ENCODE measurements at places on chromosomes 3 and 15.
A peak's percentile ranks its signal among the peaks of the same experiment; 100 is the strongest.

DNA sequence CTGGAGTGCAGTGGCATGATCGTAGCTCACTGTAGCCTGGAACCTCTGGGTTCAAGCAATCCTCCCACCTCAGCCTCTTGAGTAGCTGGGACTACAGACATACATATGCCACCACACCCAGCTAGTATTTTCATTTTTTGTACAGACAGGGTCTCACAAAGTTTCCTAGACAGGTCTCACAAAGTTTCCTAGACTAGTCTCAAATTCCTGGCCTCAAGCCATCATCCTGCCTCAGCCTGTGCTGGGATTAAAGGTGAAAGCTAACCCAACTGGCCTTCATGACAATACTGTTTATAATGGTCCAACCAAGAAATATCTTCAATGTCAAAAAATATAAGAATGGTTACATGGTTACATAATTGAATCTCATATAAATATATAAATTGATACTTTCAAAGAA is 24.0 kb downstream of the GPR176 start:
- DNase-seq = no peak

DNA sequence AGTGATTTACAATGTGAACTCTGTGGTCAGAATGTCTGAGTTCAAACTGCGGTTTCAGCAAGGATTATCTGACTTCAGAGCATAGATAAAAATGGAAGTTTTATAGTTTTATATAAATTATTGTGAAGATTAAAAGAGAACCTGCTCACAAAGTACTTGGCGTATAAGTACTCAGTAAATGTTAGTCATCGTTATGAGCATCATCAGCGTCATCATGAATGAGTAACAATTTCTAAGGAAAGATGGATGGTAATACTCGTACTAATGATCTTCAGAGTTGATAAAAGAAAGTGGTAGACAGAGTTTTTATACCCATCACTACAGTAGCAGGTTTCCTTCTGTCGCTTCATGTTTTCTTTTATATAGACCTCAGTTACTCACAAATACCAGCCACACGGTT is 341.8 kb downstream of the RAP2B start:
- DNase-seq = peak; percentile 67

GRCh38 chr3:103873021-103873420 is 1438.2 kb downstream of the ZPLD1 start:
- DNase-seq = no peak

- peak; percentile 94 for DNase-seq
Measured at GRCh38 chr3:21672303-21672702, 78.7 kb downstream of the ZNF385D start.

GRCh38 chr3:27380433-27381357 is 11.5 kb upstream of the NEK10 start:
- no peak for DNase-seq

DNA sequence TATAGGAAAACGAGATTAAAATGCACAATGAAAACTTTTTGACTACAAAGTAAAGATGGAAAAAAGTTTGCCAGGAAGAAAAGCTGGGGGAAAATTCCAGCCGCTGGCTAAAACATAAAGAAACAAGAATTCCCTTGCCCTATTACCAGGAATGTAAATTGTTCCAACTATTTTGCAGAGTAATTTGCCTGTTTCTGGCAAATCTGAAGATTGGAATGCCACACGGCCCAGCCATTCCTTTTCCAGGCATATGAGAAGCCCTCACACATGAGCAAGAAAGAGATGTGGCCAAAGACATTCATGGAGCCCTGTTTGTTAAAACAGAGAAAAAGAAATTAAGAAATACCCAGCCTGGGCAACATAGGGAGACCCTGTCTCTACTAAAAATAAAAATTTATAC is 8.4 kb upstream of the GATA2 start:
- no peak for DNase-seq

DNA sequence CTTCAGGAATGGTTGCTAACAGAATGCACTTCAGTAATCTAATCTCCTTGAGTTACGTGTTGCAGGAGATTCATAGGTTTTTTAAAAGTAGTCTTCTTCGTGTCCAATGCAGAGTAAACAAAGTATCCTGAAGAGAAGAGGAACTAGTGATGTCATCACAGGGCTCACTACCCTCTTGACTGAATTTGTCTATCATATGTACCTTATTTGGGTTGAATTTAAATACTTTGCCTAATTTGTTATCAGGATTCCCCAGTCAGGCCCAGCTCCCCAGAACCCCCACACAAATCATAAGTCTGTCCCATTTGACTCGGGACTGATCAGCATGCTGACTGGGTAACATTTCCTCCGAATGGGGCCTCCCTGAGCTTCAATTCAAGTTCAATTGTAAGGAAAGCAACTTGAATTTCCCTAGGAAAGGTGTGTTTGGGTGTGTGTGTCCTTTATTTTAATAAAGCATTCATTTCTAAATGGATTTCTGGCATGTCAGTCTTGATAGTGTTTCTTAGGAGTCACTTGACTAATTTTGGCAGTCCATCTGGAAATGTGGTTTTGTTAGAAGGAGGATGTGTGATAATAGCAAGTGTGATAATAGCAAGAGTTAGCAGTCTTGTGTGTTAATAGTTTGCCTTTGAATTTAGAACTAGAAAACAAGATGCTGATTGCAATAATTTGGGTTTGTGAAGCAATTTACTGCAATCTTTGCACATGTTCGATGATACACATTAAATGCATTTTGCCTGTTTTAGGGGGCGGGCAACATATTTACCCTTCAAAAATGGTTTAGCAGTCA is 21.9 kb downstream of the OXNAD1 start:
- no peak for DNase-seq

GRCh38 chr3:81291586-81291985 is 469.9 kb downstream of the GBE1 start:
- no peak for DNase-seq

DNA sequence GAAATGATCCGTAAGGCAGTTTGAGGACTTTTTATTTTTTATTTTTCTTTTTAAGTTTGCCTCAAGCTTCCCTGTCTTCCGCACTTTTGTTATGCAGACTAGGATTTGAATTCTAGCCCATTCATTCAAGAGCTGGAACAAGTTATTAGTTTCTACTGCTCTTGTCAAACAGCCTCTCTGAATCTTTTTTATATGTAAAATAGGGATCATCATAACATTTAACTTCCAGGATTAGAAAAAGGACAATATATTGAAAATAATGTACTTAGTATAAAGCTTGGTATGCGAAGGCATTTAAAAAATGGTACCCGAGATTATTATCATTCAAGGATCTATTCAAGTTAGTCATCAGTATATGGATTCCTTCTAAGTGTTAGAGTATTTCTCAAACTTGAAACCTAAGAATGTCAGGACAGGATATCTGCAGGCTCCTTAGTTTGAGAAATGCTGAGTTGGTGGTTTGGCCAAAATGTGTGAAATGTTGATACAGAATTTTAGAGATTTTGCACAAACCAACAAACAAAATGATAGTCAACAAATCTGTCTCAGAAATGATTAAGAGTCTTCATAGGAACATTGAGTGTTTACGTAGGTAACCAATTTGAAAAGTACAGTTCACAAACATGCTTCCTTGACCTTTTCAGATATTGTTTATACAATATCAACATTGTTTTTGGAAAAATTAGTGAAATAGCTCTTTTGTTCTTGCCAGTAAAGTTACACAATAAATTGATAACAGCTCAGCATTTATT is 40.5 kb upstream of the IGSF10 start:
- DNase-seq = no peak

- DNase-seq = no peak
Measured at GRCh38 chr15:75002398-75002797, 7.0 kb downstream of the SCAMP5 start.

DNA sequence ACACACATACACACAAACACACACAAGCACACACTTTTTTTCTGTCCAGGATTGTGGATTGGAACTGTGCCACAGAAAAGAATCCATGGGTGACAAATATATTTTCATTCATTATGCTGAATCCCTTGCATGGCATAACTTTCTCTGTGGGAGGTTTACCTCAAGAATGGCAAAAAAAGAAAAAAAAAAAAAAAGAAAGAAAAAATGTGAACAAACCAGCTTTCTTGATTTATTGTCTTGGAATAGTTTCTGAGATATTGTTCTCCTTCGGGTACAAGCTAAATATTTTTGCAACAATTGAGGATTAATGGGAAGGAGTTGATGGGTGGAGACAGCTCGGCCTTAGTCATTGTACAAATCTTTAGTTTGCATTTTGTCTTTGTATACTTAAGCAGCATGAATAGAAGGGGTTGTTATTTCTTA is 153.1 kb downstream of the GMNC start:
- DNase-seq = peak; percentile 79

- DNase-seq = no peak
Measured at GRCh38 chr3:168684519-168684918, 588.8 kb upstream of the GOLIM4 start.

- DNase-seq = no peak
Measured at GRCh38 chr3:144104679-144105078, 133.1 kb downstream of the DIPK2A start.

GRCh38 chr3:172749230-172749965 is 1.1 kb upstream of the ECT2 start:
- peak; percentile 98 for DNase-seq

GRCh38 chr15:38560456-38560926 is 4.1 kb downstream of the RASGRP1 start:
- no peak for DNase-seq

DNA sequence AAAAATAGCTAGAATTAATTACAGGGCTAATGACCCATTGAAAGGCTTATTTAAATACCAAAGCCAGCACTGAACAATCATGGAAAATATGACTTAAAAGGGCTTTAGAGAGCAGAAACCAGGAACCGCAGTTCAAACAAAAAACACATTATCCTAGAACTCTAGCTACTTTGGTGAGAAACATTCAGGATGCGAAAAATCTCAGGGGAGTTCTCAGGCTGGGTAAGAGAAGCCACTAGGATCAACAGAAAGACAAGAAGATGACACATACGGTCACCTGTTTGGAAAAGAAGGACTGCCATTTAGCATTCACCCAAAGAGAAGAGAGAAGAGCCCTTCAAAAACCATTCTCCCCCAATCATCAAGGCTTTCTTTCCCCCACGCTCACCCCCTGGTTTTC is 75.6 kb upstream of the ICE2 start:
- DNase-seq = no peak

- DNase-seq = no peak
Measured at GRCh38 chr3:147008886-147009285, 397.5 kb downstream of the ZIC4 start.

DNA sequence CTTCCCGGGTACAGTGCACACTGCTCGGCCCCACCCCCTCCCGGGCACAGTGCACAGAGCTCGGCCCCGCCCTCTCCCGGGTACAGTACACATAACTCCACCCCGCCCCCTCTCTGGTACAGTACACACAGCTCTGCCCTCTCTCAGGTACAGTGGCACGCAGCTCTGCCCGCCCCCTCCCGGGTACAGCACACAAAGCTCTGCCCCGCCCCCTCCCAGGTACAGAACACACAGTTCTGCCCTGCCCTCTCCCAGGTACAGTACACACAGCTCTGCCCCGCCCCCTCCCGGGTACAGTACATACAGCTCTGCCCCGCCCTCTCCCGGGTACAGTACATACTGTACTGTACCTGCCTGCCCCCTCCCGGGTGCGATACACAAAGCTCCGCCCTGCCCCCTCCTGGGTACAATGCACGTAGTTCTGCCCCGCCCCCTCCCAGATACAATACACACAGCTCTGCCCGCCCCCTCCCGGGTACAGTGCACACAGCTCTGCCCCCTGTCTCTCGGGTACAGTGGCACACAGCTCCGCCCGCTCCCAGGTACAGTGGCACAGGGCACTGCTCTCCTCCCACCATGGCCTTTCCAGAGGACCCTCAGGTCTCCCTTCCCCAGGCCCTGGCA is 16.4 kb upstream of the PRR20G start:
- peak; percentile 75 for DNase-seq

- peak; percentile 55 for DNase-seq
Measured at GRCh38 chr3:87461036-87461435, 184.7 kb upstream of the POU1F1 start.

- DNase-seq = no peak
Measured at GRCh38 chr3:72041511-72041910, 256.6 kb upstream of the PROK2 start.

GRCh38 chr15:88395872-88396781 is 71.1 kb downstream of the MRPL46 start:
- no peak for DNase-seq

DNA sequence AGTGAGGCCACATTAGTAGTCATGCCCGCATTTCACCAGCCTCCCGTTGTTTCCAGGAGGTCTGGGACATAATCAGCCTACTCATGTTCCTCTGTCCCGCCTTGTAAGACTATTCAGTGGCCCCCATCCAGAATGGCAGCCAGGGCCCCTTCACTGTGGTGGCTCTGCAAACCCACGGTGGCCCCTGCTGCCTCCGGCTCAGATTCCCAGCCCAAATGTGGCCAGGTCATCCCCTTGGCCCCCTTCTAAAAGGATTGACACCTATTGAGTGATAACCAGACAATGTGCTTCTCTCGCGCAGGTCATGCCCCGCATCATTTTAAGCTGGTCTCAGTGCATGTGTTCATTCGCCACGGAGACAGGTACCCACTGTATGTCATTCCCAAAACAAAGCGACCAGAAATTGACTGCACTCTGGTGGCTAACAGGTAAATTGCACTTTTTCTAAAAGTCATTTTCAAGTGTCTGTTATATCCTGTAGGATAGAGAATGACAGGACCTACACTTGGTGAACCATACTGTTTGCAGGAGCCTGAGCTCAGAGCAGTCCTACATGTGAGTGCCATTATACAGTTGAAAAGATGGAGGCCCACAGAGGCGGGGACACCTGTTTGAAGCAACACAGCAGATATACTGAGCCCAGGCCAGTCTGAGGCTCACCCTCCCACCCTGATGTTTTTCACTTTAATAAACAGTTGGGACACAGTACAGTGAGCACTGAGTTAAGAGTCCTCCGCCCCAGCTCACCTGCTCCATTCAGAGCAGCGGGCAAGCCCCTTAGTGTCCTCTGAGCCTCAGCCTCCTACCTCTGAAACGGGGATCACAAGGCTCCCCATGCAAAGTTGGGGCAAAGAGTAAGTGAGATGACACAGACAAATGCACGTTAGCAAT is 47.7 kb downstream of the PXYLP1 start:
- DNase-seq = peak; percentile 42

- DNase-seq = no peak
Measured at GRCh38 chr15:39411102-39411989, 169.5 kb upstream of the THBS1 start.

GRCh38 chr15:78327466-78327865 is 12.7 kb upstream of the CRABP1 start:
- no peak for DNase-seq

DNA sequence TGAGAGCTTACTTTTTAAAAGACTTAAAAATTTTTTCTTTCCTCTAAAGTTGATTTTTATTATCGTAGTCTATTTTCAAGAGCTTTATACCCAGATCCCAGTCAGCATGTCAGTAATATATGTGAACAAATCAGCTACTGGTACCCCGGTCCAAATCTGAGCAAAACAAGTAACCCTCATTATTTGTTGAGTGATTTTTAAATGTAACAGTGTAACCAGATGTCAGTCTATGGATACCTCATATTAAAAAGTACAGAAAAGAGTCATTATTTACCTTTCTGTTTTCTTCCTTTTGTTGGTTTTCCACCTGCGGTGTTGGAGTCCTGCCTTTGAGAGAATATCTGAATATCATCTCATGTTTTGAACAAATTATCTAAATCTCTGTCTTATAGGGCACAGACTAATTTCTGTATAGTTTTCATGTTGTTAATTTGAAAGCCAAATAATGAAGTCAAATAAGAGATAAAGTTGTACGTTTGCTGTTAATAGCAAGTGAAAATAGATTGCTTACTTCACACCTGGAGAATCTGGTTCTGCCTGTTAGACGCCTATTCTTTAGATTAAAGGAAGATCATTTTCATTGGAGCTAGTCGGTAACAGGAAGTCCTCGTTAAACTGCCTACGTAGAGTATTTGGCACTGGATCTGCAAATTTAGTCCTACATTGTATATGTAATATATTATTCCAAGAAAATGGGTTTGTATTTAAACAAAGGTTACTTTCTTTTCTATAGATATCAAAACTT is at the start of gene STX19:
Gene STX19 (minus strand): TSS at position 505 of the 745 bp plus-strand sequence. CDS start 13,328 bp downstream, outside the sequence.
- peak; percentile 70 for DNase-seq
